ENCODE measurements at places on chromosomes 4 and X. TPM values are rescaled to one million over a fixed set of nuclear protein-coding genes. Genes with fewer than 3 reads are reported as not detected.

GRCh38 chrX:81489987-81490386 lies 288.1 kb downstream of the SH3BGRL start:
- no peak for DNase-seq
- no peaks in the 10 kb centered on the region for H3K27me3 ChIP-seq
- no peaks in the 10 kb centered on the region for H3K4me1 ChIP-seq
- no peak overlapping the region for H3K4me3 ChIP-seq
- no peaks in the 10 kb centered on the region for H3K36me3 ChIP-seq
- no peak overlapping the region for H3K27ac ChIP-seq

- no peaks in the 10 kb centered on the region for H3K4me1 ChIP-seq
- H3K27ac ChIP-seq: no peak overlapping the region
- DNase-seq: no peak
- H3K36me3 ChIP-seq: peaks cover 3% of the 10 kb centered on the region
Observed at GRCh38 chr4:127829014-127829413, 46.9 kb downstream of the HSPA4L start.

ZNF157 gene
- total RNA-seq: 0.13 TPM

ITM2A gene
- total RNA-seq: 153 TPM

GRCh38 chr4:183863155-183863825 lies 41.8 kb upstream of the STOX2 start:
- no peak overlapping the region for H3K27ac ChIP-seq
- H3K4me3 ChIP-seq: no peak overlapping the region

- no peak for DNase-seq
- H3K27ac ChIP-seq: no peak overlapping the region
- H3K4me1 ChIP-seq: no peaks in the 10 kb centered on the region
Observed at GRCh38 chrX:155956649-155957048, 40.8 kb upstream of the IL9R start.

- no peak for DNase-seq
- H3K36me3 ChIP-seq: no peaks in the 10 kb centered on the region
- H3K27ac ChIP-seq: no peak overlapping the region
- H3K4me1 ChIP-seq: peaks cover 1% of the 10 kb centered on the region
Observed at GRCh38 chrX:22689290-22689689, 310.5 kb upstream of the DDX53 start.

LRCH2 gene
- total RNA-seq: 10.9 TPM

GRCh38 chr4:156060661-156061060 lies 107.0 kb upstream of the CTSO start:
- no peak for DNase-seq
- H3K36me3 ChIP-seq: no peaks in the 10 kb centered on the region
- no peaks in the 10 kb centered on the region for H3K4me1 ChIP-seq
- H3K27me3 ChIP-seq: no peaks in the 10 kb centered on the region
- no peak overlapping the region for H3K27ac ChIP-seq
- H3K4me3 ChIP-seq: no peak overlapping the region

LGI2 gene
- 13.7 TPM for total RNA-seq

DNA sequence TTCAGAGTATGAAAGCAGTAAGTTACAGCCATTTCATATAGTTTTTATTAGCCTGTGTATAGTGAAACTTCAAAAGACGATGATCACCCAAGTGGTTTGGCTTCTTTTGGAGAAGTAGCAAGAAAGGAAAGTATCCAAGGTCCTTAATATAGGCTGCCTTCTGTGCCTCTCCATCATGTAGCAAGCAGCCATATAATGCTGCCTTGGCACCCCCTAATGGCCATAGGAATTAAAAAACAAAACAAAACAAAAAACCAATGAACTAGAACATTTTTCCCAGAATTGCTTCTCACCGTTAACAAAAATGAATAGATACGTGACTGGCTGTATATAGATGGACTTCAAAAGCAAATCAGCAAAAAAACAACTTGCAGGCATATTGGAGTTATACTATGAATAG lies 18.9 kb downstream of the LAMP2 start:
- no peak overlapping the region for H3K4me3 ChIP-seq
- no peaks in the 10 kb centered on the region for H3K36me3 ChIP-seq
- H3K4me1 ChIP-seq: no peaks in the 10 kb centered on the region
- no peaks in the 10 kb centered on the region for H3K27me3 ChIP-seq

- H3K4me1 ChIP-seq: no peaks in the 10 kb centered on the region
- no peak overlapping the region for H3K27ac ChIP-seq
- H3K4me3 ChIP-seq: no peak overlapping the region
- H3K36me3 ChIP-seq: no peaks in the 10 kb centered on the region
- DNase-seq: no peak
- no peaks in the 10 kb centered on the region for H3K27me3 ChIP-seq
Observed at GRCh38 chr4:55574252-55574651, 17.8 kb downstream of the PDCL2 start.

GRCh38 chr4:42416017-42416416 lies 18.7 kb downstream of the SHISA3 start:
- no peak for DNase-seq
- H3K27me3 ChIP-seq: no peaks in the 10 kb centered on the region
- H3K36me3 ChIP-seq: no peaks in the 10 kb centered on the region
- H3K4me3 ChIP-seq: no peak overlapping the region

DNA sequence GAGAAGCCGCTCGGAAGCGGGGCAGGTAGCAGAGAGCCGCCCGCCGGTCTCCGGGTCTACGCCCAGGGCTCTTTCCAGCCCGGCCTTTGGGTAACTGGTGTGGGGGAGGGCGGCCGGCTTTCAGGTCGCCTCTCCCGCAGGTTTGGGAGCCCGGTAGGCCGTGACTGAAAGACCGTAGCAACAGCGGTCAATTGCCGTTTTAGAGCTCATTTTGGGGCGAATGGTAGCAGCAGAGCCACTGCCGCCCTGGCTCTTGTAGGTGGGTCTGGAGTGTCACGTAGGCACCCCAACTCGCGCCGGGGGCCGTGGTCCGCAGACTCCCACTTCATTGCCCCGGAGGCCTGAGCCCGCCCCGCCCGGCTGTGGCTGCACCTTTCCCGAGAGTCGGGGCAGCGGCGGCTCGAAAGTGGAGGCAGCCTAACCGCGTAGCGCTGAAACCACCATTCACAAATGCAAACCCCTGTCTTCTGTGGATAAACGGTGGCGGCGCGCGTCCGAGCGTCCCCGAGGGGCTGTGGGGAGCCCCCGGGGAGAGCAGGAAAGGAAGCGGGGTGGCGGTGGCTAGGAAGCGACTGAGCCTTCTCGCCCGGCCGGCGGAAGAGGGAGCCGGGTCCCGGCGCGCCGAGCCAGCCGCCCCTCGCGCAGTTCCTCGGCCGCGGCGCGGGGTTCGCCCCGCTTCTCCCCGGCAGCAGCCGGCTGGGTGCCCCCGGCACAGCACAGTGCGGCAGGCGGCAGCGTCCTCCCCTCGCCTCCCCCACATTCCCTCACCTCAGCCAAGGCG lies 2185.1 kb upstream of the TENM3 start:
- H3K27ac ChIP-seq: no peak overlapping the region
- no peaks in the 10 kb centered on the region for H3K4me1 ChIP-seq
- H3K36me3 ChIP-seq: no peaks in the 10 kb centered on the region
- H3K4me3 ChIP-seq: peak overlapping the region; percentile 76
- peak; percentile 75 for DNase-seq

- H3K27me3 ChIP-seq: no peaks in the 10 kb centered on the region
- H3K36me3 ChIP-seq: no peaks in the 10 kb centered on the region
- no peak overlapping the region for H3K4me3 ChIP-seq
- no peaks in the 10 kb centered on the region for H3K4me1 ChIP-seq
- H3K27ac ChIP-seq: peak overlapping the region; percentile 53
Observed at GRCh38 chr4:87121341-87122065, 98.9 kb downstream of the KLHL8 start.

GRCh38 chr4:129378364-129378763 lies 282.4 kb downstream of the C4orf33 start:
- H3K4me1 ChIP-seq: no peaks in the 10 kb centered on the region
- H3K36me3 ChIP-seq: no peaks in the 10 kb centered on the region
- H3K27ac ChIP-seq: no peak overlapping the region

- H3K4me3 ChIP-seq: no peak overlapping the region
- H3K27me3 ChIP-seq: no peaks in the 10 kb centered on the region
- H3K36me3 ChIP-seq: no peaks in the 10 kb centered on the region
- no peaks in the 10 kb centered on the region for H3K4me1 ChIP-seq
- DNase-seq: no peak
Observed at GRCh38 chr4:161604516-161605300, 559.1 kb downstream of the FSTL5 start.

FOXR2 gene
- total RNA-seq: not detected

DNA sequence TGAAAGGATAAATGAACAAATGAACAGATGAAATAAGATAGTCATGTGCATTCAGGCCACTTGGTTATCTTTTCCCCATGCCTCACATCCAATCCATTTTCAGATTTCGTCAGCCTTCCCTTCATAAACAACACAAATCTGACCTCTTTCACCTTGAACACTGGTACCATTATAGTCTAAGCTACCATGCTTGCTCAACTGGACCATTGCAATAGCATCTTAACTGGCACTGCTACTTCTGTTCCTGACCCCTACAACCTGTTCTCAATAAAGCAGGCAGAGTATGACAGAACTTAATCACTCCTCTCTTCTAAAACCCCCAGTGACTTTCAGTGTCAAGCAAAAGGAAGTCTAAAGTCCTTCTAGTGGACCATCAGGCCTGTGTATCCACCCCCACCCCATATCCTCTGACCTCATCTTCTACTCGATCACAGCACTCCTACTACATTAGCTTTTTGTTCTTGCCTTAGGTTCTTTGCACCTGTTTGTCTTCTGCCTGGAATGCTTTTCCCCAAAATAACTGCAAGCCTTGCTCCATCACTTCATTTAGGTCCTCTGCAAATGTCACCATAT lies 40.7 kb downstream of the LARP7 start:
- DNase-seq: no peak
- H3K27me3 ChIP-seq: no peaks in the 10 kb centered on the region
- H3K27ac ChIP-seq: no peak overlapping the region
- H3K36me3 ChIP-seq: no peaks in the 10 kb centered on the region

GRCh38 chr4:156665780-156666366 lies 305.7 kb downstream of the PDGFC start:
- H3K27ac ChIP-seq: no peak overlapping the region
- no peak overlapping the region for H3K4me3 ChIP-seq
- no peak for DNase-seq
- no peaks in the 10 kb centered on the region for H3K27me3 ChIP-seq

USP17L11 gene
- total RNA-seq: not detected

SMC1A gene
- 53.9 TPM for total RNA-seq

DNA sequence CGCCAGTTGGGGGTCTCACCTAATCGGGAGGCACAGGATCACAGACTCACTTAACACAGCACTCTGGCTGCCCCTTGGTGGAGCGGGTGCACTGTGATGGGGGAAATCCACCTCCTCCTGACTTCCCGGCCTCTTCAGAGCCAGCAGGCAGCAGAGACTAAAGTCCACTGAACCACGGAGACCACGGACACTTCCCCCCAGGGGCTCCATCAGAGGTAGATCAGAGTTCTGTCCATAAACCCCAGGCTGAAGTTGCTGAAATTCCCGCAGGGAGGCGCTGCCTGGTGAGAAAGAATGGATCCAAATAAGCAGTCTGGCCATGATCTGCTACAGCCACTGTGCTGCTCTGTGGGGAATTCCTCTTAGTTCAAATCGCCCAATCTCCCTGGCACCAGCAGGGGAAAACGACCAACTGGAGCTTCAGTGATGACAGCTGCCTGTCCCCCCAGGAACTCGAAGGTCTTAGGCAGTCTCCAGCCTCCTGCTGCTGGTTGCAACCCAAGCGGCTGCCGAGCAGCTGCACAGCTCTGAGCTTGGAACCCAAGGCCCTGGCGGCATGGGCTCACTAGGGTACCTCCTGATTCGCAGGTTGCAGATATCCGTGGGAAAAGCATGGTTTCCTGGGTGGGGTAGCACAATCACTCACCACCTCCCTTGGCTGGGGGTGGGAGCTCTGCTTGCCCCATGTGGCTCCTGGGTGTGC lies 106.9 kb upstream of the DCAF12L2 start:
- H3K4me3 ChIP-seq: no peak overlapping the region
- DNase-seq: peak; percentile 21
- no peak overlapping the region for H3K27ac ChIP-seq
- H3K27me3 ChIP-seq: no peaks in the 10 kb centered on the region
- H3K36me3 ChIP-seq: no peaks in the 10 kb centered on the region
- H3K4me1 ChIP-seq: no peaks in the 10 kb centered on the region

GRCh38 chr4:168766604-168767316 lies 243.3 kb downstream of the CBR4 start:
- peaks cover 6% of the 10 kb centered on the region for H3K4me1 ChIP-seq
- no peak overlapping the region for H3K4me3 ChIP-seq
- H3K27ac ChIP-seq: peak overlapping the region; percentile 92
- no peaks in the 10 kb centered on the region for H3K27me3 ChIP-seq
- no peaks in the 10 kb centered on the region for H3K36me3 ChIP-seq

BEX4 gene
- total RNA-seq: 39.6 TPM

DNA sequence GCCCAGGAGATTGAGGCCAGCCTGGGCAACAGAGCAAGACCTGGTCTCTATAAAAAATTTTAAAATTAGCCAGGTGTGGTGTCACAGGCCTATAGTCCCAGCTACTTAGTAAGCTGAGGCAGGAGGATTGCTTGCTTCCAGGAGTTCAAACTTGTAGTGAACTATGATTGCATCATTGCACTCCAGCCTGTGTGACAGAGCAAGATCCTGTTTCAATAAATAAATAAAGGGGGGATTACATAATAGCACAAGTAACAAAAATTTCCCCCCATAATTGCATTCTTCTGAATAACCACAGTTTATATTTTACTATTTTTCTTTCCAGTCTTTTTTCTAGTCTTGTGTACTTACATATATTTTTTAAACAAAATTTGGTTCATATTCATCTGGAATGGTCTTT lies 135.6 kb downstream of the CHIC2 start:
- no peaks in the 10 kb centered on the region for H3K36me3 ChIP-seq
- no peaks in the 10 kb centered on the region for H3K27me3 ChIP-seq
- no peaks in the 10 kb centered on the region for H3K4me1 ChIP-seq
- no peak for DNase-seq

- H3K36me3 ChIP-seq: no peaks in the 10 kb centered on the region
- H3K27me3 ChIP-seq: no peaks in the 10 kb centered on the region
- no peaks in the 10 kb centered on the region for H3K4me1 ChIP-seq
- H3K4me3 ChIP-seq: no peak overlapping the region
Observed at GRCh38 chrX:38806875-38807621, 5.8 kb downstream of the MID1IP1 start.

DNA sequence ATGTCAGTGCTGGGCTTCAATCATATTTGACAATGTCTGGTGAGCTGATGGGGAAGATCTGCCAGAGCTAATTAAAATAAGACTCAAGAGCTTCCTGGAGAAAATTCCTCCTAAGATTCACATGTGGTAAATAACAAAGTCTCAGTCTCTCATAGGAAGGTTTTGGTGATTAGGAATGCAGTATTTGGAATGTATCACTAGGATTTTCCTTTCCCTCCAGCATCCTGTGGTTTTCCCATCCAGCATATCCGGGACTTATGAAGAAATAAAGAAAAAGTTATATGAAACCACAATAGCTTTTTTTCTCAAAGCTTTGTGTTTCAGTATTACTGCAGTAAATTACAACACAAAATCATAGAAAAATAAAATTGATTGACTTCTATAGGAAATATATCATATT lies 1597.1 kb downstream of the ADGRL3 start:
- no peaks in the 10 kb centered on the region for H3K4me1 ChIP-seq
- H3K36me3 ChIP-seq: no peaks in the 10 kb centered on the region
- H3K27ac ChIP-seq: no peak overlapping the region
- DNase-seq: no peak

Measured in aorta (tissue), 5 donors.